ENCODE measurements at places on chromosomes 11 and 22. TPM values are rescaled to one million over a fixed set of nuclear protein-coding genes. Genes with fewer than 3 reads are reported as not detected.

DNA sequence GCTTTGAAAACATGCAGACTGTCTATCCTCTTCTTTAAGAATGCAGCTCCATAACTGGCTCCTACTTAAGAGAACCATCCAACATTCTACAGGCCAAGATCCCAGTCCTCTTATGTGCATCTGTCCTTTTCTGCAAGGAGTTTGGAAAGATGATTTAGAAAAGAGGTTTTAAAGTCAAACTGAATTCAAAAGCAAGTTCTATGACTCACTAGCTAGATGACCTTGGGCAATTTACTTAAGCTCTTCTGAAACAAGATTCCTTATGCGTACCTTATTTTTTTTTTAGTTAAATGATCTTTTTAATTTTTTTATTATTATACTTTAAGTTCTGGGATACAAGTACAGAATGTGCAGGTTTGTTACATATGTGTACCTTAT, 29.2 kb downstream of the GUCY1A2 start:
- DNase-seq, result no peak

DNA sequence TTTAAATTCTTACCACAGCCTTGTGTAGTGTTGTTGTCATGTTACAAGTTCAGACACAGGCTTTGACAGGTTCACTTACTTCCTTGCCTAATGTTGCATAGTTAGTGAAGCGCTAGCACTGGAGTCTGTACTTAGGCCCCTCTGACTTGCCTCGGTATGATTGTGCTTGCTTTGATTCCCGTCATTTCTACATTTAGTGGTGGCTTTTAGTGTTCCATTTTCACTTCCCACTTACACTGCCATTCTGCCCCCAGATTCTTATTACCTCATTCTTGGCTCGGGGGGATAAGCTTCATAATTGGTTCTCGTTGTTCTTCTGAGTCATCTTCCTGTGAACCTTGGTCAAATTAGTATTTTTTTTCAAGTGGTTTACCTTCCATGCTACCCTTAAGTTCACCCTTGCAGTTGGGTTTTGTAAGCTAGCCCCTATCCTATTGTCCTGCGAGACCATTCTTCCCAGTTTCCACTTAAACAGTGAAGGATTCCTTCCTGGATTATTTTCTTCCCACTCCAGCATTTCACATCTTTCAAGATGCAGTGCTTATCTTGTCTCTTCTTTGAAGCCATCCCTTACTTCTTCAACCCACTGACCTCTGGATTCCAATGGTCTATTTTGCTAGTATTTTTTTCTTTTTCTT, 68.7 kb downstream of the DDX10 start:
- DNase-seq, result no peak

DNA sequence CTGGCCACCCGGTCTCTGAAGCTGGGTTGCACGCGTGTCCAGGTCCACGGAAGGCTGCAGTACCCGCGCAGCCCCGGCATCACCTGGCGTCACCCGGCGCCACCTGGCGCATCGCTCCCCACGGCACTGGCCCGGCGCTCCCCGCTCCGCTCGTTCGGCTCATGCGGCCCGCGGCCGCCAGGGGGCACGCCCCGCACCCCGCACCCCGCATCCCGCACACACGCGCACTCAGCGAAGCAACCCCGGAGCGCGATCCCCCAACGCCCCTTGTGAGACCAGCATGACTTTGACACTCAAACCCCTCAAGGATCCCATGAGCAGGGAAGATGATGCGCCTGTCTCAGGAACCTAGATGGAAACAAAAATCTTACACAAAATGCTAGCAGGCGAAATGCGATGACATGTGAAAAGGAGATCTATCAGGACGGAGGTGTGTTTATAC, 11.9 kb downstream of the B3GNT6 start:
- DNase-seq, result no peak

DNA sequence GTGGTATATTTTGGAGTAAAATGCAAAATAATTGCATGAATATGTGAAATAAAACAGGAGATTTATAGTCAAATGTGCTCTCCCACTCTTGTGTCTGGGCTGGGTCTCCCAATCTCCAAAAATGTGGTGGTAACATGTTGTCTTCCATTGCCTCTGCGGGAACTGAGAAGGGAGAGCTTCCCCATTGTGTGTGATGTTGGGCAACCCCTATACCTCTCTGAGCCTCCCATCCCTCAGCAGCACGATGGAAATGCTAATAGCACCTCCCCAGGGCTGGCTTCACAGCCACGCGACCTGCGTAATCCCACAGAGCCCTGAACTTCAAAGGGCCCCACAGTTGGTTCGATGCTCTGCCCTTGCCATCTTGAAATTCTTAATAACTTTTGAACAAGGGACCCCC, 72.0 kb downstream of the TP53I11 start:
- no peak for DNase-seq

GRCh38 chr11:120931057-120931779, 92.7 kb upstream of the TBCEL start:
- DNase-seq, result no peak

DNA sequence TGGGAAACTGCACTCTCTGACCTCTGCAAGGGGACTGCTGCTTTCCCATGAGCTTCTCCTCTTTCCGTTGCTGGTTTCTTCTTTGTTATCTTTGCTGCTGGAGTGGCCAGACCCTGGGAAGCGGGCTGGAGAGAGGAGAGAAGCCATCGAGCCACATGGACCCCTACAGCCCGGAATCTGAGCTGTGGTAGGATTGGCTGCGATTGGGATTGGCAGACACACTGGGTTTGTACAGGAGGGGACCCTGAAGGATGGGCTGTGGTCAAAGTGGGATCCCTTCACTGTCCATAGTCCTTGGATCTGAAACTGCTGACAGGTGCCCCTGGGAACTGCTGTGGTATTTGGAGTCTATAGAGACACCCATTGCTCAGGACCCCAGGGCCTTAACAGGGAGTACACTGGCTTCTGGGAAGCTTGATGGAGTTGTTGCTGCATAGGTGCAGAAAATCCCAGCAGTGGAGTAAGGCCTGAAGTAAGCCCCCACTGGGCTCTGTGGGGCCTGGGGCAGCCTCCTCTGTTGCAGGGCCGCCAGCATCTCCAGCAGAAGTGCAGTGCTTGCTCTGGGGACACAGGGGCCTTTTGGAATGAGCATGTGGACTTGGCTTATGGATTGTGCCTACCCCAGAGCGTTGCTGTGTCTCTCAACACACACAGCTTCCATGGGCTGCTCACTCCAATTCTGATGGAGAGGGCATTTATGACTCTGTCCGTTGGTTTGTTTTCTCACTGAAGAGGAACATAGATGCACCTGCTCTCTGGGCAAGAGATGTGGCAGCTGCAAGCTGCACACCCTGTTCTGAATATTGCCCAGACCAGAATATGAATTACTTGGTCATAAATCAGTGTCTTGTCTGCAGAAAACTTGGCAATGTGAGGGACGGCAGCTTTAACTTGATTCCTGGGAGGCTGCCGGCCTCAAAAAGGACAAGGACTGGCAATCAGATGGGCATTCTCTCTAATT, 32.0 kb downstream of the BCR start:
- no peak for DNase-seq

The TEX54 gene
- total RNA-seq, result not detected

The MS4A3 gene
- total RNA-seq, result not detected

GRCh38 chr11:22809893-22810292, 19.7 kb downstream of the SVIP start:
- no peak for DNase-seq

DNA sequence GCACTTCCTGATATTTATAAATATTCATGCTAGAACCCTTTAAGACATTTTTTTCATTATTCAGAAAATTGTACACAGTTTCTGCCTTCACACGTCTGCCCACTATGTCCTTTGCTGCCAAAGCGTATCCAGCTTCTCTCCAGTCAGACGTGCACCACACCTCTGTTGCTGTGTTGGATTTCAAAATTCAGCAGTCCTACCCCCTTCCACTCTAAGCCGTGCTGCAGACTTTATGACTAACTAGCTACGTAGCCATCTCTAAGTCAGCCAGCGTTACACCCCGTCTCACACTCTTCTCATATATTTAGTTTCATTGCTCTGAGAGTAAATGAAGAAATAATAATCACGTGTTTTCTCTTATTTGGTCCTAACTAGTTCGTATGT, 28.2 kb upstream of the OPCML start:
- no peak for DNase-seq

The PPARA gene
- 26.5 TPM for total RNA-seq

DNA sequence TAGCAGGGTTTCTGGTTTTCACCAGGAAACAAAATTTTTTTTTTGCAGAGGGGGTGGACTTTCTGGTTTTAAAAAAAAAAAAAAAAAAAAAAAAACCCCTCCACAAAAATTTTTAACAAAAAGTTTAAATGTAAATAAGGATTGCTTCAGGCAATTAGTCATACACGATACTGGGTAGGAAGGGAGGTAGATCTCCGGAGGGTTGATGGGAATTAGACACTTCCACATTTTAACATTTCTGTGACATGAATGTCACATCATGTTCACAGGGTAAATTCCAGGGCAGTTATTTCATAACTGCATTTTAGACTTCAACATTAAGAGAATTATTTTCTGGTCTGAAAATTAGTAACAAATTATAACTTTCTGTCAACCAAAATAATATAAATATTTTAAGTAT, 15.9 kb downstream of the NUP98 start:
- DNase-seq, result no peak

DNA sequence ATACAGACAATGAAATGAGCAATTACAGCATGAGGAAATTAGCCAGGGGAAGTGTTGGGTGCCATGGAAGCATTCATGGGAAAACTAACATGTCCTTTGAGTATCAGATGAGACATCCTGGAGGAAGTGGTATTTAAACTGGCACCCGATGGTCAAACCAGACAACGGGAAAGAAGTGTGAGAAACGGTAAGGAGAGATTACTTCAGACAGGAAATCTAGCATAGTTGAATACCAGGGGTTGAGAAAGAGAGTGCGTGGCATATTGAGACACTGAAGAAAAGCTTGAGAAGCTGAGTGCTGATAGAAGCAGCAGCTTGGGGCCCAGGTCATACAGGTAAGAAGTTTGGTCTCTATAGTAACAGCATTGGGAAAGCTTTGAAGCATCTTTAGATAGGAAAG, 175.3 kb downstream of the C11orf87 start:
- DNase-seq, result no peak

GRCh38 chr11:8811571-8811970, 99.4 kb upstream of the AKIP1 start:
- no peak for DNase-seq

GRCh38 chr11:45748801-45749200, 56.1 kb upstream of the SLC35C1 start:
- no peak for DNase-seq

- no peak for DNase-seq
Observed at GRCh38 chr11:82117362-82117761, 616.3 kb downstream of the FAM181B start.

DNA sequence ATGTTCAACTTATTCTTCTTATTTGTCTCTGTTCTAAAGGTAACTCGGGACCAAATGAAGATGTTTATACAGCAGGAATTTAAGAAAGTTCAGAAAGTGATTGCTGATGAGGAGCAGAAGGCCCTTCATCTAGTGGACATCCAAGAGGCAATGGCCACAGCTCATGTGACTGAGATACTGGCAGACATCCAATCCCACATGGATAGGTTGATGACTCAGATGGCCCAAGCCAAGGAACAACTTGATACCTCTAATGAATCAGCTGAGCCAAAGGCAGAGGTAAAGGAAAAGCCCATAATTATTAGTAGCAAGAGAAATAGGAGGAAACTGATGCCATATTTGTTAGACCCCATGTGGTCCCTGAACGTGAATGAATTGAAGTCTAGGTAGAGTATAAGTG, 63.3 kb downstream of the TRIM44 start:
- DNase-seq, result no peak

- DNase-seq, result no peak
Observed at GRCh38 chr11:26096451-26096850, 235.5 kb upstream of the ANO3 start.

The NTM gene
- 0.56 TPM for total RNA-seq

The PHOX2A gene
- not detected for total RNA-seq

The SHISA8 gene
- total RNA-seq, result not detected

DNA sequence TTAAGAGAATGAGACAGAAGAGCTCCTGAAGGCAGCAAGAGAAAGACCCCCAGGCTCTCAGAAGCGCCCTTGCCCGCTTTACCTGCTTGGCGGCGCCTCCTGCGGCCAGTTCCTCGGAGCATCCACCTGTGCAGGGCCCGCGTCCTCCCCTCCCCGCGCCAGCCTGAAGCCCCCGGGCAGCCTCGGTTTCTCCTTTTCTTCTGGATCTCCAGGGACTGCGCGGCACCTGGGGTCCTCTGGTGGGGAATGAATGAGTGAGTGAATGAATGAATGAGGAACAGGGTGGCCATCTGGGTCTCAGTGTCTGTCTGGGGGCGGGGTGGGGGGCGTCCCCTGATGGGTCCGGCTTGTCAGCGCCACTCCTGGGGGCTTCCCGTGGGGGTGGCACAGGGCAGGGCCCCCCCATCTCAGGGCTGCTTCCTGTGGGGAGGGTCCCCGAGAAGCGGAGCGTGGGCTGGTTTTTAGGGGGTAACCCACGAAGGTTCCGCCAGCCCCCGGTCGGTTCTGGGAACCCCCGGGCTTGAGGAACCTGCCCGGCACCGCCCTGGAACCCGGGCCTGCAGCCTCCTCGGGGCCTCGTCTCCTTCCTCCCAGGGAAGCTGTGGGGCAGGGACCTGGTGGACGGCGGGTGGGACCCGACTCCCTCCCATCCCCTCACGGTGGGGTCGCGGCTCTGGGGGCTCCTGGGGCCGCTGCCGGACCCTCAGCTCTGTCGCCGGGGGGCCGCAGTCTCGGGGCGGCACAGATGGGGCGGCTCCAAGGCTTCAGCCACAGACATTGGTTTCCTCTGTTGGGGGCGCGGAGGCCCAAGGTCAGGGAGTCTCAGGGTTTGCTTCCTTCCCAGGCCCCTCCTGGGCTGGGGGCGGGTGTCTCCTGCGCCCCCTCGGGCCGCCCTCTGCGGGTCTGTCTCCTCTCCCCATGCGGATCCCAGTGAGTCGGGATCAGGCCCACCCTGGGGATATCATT, 8.3 kb upstream of the KRTAP5-7 start:
- DNase-seq, result no peak

- DNase-seq, result no peak
Observed at GRCh38 chr11:75592715-75593114, 30.7 kb downstream of the SERPINH1 start.

DNA sequence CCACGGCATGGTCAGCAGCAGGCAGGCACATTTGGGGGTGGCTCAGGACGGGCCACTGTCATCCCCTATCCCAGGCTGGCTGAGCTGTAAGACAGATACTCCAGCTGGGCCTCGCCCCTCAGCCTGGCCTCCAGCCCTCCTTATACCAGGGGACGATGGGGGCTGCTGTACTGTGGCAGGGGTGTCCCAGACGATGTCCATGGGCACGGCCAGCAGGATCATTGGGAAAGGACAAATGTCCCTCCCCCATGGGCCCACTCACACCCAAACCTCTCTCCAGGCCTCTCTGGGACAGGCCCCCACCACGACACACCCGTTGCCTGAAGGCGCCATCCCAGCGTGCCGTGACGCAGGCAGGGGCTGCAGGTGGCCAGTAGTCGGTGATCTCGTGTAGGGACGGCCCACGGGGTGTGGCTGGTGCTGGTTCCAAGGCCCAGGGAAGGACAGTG, 1.5 kb upstream of the IL17REL start:
- no peak for DNase-seq

The DDB1 gene
- 182 TPM for total RNA-seq

DNA sequence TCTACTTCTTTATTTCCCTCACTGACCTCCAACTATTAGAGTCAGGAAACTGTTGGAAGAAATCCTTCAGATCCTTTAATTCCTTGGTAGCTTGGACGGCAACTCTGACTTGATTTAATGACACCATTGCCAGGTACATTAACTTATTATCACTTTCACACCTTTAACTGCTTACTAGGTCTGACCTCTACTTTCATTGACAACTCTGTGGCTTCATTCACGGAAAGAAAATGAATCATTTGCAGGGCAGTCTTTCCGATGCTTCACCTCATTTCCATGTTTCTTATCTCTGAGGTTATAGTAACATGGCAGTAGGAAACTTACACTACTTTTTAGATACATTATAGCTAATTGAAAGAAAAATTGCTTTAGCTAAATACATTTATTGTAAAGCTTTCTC, 82.6 kb upstream of the PDGFD start:
- DNase-seq, result no peak

The ELMOD1 gene
- not detected for total RNA-seq
